Effector CD8-positive, alpha-beta T cell (primary cell): ENCODE measurements at places on chromosomes 2 and 18.

DNA sequence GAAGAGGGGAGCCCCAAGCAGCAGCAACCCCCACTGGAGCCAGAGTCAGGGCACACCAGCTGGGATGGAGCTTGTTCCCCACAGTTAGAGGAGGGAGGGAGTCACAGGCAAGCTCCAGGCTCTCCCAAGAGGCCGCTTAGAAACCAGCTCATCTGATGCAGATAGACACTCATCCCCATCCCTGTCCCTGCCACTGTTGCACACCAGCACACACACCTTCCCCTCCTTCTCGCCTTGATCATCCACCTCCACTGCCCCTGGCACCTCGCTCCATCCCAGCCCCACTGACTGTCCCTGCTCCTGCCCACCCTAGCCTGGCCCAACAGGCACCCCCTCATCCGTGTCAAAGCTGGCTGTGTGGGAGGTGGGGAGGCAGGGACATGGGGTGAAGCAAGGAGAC lies 1.5 kb upstream of the RUFY4 start:
- DNase-seq: no peak

DNA sequence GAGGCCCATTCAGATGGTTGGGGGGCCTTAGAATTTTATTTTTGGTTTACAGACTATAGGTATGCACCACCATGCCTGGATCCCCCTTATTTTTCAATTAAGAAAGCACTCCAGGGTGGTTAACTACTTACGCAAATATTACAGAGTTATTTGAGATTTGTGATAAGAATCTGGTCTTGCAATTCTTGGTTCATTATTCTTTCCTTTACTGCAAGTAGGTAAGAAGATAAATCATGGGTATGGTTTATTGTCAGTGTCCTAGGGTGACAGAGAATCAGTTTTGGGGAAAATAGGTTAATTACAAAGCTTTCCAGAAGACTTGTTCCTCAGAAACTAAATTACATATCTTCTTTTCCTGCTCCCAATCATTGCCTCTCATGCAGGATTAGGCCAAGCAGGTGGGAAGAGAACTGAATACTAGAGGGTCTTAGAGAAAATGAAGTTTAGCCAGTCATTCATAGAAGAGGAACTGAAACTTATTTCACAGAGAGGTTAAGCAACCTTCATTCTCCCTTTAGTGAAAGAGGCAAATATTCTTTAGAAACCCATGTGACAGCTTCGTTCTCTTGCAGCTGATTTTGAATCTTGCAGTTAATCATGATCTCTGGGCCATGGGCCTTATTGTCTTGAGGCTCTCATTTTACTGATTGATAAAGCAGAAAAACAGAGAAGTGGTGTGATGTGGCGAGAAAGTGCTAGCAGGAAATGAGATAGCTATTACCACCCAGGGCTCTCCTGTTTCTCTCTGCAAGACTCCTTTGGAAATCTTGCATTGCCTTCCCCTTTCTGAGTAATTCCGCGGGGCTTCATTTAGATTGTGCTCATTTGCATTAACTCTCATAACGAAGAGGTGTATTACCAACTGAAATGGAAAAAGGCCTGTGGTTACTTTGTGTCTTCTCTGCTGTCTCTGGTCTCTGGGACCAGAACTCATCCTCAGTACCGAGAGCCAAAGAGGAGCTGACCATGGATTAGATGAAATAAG lies 44.8 kb upstream of the ARHGAP25 start:
- DNase-seq: no peak

DNA sequence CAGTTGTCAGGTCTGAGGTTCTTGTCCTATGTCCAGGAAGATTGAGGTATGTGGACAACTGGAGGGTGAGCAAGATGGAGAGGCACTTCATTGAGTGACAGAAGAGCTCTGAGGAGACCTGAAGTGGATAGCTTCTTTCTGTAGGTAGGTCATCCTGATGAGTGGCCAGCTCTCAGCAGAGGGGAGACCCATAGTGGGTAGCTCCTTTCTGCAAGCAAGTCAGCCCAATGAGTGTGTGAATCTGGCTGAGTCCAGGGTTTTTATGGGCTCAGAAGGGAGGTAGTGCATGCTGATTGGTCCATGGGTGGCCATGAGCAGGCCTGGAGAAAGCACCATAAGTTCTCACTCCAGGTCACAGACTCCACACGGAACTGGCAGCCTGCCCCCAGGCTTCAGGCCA lies 92.6 kb upstream of the GALNT5 start:
- no peak for DNase-seq

DNA sequence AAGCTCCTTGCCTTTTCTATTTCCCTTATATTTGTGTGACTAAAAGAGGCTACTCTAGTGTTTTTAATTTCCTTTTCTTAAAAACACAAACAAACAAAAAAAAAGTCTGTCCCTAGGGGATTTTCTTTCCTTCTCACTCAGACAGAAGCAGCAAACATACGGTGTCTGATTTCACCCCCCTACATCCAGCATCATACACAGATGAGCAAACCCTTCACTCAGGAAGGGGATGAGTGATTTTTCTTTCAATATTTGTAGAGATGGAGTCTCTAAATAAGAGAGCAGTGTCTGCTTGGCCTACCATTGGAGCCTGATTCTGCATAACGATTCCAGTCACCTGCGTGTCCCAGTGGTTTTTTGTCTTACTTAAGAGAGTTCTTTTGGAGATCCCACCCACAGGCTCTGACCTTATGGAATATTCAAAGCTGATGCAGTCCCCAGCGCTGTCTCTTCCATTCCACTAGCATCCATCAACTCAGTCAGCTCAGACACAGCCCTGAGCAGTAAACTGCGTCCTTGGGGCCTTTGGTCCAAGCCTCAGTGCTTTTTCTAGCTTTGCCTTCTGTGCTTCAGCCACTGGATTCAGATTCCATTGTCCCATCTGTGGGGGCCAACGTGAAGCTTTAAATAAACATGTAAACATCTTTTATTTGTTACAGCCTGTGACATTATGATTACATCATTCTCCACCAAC lies 52.6 kb upstream of the TPO start:
- no peak for DNase-seq

GRCh38 chr2:52404046-52404445 lies 1363.6 kb upstream of the CHAC2 start:
- no peak for DNase-seq

- no peak for DNase-seq
Observed at GRCh38 chr2:223068071-223068470, 16.1 kb downstream of the KCNE4 start.

- DNase-seq: no peak
Observed at GRCh38 chr2:46304635-46305034, 7.4 kb downstream of the EPAS1 start.
